ENCODE measurements at places on chromosomes 4 and X.

DNA sequence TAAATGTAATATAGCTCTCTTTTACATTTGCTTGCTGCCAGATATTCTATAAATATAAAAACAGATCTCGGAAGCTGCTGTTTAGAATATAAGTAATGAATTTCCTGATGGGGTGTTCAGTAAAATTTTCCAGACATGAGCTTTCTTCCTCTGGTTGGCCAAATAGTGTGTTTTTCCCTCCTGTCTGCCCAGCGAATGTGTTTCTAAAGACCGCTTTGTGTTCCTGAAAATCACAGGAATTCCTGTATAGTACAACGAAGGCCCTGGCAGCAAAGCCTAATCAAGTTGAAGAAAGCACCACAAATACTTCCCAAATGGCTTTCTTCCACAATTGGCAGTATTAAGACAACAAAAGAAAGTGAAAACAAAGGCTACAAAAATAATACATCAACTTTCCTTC, 494.1 kb downstream of the INPP4B start:
- DNase-seq = no peak

GRCh38 chr4:6898763-6899162, 10.9 kb upstream of the TBC1D14 start:
- DNase-seq = no peak

DNA sequence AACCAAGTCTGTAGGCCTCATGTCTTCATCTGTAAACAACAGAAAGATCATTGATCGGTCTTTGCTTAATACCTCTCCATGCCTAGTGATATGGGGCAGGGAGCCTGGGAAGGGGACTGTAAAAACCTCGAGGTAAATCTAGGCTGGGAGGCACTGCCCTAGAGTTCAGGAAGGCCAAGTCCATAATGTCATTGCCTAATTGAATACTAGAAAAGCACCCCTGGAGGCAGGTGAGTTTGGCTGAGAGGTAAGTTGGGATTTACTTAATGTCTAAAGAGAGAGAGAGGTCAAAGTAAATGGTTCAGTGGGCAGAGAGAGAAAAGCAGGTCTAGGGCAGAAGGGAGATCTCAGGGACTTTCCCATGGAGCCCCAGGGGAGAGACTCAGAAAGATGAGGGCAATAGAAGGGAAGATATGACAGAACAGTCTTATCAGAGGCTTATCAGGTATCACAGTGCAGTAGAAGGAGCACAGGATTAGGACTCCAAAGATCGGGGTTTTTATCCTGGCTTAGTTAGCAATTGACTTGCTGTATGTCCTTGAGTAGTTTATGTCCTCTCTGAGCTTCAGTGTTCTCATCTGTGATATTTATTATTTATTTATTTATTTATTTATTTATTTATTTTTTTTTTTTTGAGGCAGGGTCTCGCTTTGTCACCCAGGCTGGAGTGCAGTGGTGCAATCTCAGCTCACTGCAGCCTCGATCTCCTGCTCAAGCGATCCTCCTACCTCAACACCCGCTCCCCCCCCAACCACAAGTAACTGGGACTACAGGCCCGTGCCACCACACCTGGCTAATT, 85.2 kb downstream of the SLC16A2 start:
- DNase-seq = no peak

GRCh38 chrX:129609395-129609794, 45.4 kb downstream of the APLN start:
- DNase-seq = no peak

- DNase-seq = no peak
Observed at GRCh38 chr4:165631912-165632311, 241.1 kb upstream of the TLL1 start.

GRCh38 chr4:1410491-1411325, 4.5 kb upstream of the NKX1-1 start:
- peak; percentile 53 for DNase-seq

All from ELR (cell line).